ENCODE measurements at places on chromosomes 5 and 9.

DNA sequence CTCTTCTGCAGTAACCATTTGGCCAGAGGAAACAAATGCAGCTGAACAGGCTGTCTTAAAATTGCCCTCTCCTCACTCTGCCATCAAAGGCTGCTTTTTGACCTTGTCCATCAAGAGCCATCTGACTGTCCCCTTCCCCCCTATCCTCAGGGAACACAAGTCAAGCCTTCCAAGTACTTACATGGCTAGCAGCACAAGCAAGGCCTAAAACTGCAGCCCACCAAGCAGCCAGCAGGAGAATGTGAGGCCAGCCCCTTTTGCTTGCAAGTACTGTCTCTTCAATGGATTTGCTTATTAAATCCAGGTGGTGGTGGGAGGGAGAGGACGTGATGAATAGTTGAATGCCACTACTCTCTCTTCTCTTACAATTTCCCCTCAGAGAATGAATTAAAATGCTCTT is 83.5 kb downstream of the HTR1A start:
- DNase-seq, result no peak

DNA sequence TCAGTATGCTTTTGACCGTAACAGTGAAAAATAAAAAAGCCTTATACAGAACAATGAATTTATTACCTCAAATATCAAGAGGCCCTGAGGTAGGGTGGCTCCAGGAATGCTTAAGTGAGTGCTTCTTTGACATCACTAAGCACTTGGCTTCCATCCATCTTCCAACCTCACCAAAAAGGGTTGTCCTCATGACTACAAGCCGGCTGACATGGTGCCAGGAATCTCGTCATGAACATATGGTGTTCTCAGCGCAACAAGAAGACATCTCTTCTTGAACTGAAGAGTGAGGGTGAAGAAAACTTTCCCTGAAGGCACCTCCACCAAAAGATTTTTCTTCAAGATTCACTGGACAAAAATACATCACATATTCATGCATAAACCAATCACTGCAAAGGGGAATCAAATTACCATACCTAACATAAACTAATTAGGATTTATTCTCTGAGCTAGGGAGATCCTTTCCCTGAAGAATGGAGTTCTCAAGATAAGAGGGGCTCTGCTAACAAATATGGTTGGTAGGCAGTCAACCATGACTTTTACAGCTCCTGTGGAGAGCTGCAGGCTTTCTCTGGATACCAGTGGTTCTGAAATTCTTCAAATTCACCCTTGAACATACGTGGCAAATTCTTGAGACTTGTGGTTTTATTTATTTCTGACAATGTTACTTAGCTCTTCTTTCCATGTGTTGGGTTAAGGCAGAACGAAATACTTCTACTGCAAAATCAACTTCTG is 49.5 kb downstream of the AGXT2 start:
- no peak for DNase-seq

DNA sequence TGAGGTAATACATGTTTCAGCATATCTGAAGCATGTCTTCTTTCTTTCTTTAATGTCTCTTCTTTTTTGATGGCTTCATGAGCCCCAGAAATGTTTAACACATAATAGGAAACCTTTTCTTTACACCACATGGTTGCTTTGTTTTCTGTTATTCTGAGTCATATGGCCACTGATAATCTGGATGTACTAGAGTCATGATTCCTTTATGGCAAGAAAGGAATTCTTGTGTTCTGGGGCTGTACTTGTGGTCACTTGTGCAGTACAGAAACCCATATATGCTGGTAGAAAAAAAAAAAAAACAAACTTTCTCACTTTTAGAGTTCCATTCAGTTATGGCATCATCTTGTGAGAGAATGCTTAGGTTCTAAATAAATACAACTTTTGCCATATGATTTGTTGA is 1669.3 kb upstream of the CDH9 start:
- no peak for DNase-seq

DNA sequence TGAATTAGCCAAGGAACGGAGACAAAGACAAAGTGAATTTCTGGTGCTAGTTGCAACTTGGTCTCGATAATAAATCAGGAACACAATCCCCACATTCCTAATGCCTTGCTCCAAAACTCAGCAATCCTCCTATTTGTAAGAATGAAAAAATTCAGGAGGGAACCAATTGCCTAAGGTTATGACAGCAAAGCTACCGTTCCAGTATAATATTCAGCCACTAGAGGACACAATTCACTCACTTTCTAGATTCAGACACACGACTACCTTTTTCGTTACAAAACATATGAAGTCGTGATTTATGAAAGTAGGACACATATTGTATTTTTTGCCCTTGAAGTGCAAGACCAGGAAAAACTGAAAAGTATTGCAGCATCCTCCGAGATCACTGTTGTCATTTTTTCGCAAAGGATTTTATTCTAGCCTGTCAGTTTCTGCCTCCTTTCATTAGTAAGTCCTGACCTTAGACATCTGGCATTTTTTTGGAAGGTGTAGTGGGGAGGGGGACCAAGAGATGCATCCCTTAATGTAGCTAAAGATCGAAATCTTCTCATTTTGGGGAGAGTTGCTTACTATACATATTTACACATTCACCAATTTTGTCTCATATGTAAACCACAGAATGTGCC is 133.1 kb downstream of the DOCK8 start:
- no peak for DNase-seq

GRCh38 chr9:10903969-10904368 is 291.2 kb upstream of the PTPRD start:
- DNase-seq, result no peak

GRCh38 chr5:94793113-94793815 is 174.8 kb downstream of the SLF1 start:
- no peak for DNase-seq

DNA sequence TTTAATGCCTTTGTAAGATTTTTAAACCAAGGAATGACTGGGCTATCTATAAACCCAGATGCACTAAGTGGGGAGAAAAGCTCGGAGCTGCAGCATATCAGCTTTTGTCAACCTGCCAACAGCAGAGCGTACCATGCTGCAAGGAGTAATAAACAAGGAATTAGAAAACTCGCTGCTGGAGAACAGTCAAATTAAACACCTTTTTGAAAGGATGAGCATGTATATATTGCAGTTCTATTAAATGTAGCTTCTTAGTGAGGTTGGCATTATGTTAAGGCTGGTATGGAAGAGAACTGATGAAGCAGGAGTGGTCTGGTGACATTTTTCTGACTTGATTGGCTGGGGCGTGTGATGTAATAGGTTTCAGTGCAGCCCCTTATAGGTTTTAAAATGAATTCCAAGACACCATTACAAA is 74.7 kb downstream of the PIK3R1 start:
- DNase-seq, result no peak

GRCh38 chr5:110092955-110093785 is 403.4 kb downstream of the MAN2A1 start:
- DNase-seq, result no peak

GRCh38 chr5:87121304-87122150 is 146.2 kb upstream of the RASA1 start:
- peak; percentile 5 for DNase-seq

DNA sequence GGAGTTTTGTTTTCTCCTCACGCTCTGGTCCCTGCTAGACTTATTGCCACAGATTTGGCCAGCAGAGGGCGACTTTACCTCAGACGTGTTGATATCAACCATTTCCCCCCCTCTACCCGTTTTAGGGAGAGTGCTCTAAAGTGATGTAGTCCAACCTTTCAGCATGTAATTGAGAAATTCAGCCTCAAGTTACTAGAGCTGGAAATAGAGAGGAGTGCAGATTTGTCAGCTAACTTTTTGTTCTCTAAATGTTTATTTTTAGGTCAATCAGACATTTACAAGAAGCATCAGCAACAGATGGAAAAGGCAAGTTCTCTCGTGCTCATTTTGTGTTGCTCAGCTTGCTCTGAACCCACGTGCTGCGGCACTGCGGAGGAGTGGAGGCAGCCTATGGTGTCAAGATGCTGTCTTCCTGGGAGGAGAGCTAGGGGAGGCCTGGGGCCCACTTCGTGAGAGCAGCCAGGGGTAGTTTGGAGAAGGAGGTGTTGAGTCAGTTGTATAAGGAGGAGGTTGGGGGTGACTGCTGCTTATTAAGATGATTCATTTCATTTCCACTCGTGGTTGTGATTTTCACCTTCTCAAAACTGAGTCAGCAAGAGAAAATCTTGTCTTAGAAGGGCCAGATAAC is 53.6 kb downstream of the GPR107 start:
- DNase-seq, result peak; percentile 76

DNA sequence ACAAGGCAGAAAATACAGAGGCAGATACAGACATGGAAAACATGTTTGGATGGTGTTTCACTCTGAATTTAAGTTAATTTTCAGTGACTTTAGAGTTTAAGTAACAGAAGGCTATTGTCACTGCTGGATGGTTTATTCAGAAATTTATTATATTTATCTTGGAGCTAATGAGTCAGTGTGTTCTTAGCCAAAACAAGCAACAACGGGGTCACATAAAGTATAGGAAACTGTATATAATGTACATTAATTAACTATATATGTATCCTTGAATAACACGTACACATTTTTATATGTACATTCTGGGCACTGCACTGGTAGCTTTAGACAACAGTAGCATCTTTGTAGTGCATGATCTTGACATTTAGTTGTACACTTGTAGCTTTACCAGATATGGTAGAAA is 30.7 kb downstream of the CYLC2 start:
- no peak for DNase-seq

GRCh38 chr9:114962809-114963208 is 32.4 kb upstream of the TNFSF8 start:
- DNase-seq, result no peak

- no peak for DNase-seq
These were observed 94.5 kb downstream of the LMX1B start for GRCh38 chr9:126708178-126708577.
